ENCODE measurements at places on chromosomes 4 and X.

DNA sequence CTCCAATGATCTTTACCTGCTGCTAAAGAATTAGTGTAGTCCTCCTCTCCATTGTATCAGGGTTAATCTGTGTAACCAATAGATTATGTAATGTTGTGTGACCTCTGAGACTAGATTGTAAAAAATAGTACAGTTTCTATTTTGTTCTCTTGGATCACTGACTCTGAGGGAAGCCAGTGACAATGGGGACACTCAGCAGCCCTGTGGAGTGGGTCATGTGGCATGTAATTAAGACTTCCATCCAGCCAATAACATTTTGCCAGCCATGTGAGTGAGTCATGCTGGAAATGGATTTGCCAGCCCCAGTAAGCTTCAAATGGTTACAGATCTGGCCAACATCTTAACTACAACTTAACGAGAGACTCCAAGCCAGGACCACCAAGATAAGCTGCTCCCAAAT, 332.3 kb downstream of the PTTG2 start:
- DNase-seq, result no peak

- no peak for DNase-seq
Observed at GRCh38 chr4:86356425-86357210, 3.2 kb downstream of the MAPK10 start.

GRCh38 chr4:16027626-16028025, 56.2 kb downstream of the PROM1 start:
- no peak for DNase-seq

GRCh38 chrX:1807301-1807731, 192.5 kb downstream of the ASMT start:
- DNase-seq, result no peak

DNA sequence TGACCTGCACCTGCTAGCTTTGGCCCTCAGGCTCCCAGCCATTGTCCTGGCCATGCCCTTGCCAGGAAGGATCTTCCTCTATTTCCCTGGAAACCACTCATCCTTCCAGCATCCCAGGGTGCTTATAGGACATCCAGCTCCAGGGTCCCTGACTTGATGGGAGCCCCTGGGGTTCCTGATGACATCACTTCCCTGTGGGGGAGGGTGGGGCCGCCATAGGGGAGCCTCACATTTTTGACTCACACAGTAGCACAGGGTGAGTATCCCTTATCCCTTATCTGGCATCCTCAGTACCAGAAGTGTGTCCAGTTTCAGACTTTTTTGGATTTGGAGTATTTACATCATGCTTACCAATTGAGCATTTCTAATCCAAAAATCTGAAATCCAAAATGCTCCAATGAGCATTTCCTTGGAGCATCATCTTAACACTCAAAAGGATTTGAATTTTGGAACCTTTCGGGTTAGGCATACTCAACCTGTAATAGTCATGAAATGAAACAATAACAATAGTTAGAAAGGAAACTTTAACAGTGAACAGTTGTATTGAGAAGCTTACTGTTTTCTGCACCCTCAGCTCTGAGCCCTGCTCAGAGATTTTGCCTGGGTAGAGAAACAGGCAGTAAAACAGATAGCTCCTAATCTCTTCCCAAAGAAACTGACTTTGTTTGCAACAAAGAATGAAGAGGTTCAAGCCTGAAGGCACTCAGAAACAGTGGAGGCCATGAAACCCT, 22.1 kb downstream of the TNIP2 start:
- DNase-seq, result no peak

DNA sequence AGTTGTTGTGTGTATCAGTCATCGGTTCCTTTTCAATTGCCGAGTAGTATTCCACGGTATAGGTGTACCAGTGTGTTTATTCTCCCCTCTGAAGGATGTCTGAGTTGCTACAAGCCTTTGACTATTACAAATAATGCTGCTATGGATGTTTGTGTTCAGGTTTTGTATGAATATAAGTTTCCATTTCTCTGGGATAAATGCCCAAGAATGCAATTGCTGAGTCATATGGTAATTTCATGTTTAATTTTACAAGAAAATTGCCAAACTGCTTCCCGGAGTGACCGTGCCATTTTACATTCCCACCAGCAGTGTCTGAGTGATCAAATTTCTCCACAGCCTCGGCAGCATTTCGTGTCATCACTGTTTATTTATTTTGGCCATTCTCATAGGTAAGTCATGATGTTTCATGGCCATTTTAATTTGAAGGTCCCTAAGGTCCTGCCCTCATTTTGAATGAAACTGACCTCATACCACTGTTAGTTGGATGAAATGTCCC, 73.9 kb downstream of the IRF2 start:
- no peak for DNase-seq

DNA sequence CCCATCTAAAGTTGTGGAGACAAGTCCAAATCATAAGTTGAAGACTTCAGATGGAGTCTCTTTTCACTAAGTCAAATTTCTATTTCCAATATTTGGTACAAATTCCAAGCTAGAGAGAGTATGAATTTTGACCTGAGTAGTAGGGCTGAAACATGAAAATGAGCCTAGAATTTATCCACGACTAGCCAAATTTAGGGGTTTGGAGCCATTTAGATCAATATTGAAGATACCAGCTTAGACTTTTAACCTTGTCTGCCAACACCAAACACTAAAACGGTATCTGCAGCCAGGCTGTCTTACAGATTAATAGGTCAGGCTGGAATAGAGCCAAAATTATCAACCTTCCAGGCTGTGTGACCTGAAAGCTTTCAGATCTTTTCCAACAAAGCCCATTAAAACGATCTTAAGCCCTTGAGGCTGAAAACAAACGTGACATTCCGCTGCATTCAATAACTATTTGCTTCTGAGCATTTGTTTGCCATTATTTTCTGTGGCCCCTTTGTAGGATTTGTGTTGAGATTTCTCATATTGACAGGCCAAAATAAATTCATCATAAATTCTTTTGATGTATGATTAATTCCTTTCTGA, 268.7 kb upstream of the DKK2 start:
- DNase-seq, result no peak

- DNase-seq, result no peak
Observed at GRCh38 chr4:136342666-136343065, 1189.6 kb downstream of the PCDH18 start.

DNA sequence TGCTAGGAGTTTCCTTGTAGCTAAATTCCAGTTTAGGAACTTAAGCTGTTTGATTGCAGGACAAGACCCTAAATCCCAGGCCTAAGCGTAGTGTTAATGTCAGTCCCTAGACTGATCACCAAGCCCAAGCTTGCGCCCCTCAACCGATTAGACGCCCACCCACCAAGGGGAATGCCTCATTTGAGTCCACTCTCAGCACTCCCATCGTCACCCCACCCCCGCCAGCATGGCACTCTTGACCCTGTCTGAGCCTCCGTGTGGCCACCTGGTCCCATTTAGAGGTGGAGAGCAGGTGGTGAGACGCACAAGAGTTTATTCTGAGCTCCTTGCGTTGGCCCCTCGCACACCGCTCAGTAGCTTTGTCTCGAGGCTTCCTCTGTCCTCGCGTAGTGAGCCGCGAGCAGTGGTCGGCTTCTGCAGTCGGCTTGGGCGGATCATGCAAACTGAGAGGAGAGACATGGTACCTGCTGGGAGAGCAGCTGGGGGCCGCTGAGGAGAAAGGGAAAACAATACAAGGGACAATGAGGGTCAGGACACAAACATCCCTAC, 48.5 kb upstream of the ZNF157 start:
- no peak for DNase-seq

DNA sequence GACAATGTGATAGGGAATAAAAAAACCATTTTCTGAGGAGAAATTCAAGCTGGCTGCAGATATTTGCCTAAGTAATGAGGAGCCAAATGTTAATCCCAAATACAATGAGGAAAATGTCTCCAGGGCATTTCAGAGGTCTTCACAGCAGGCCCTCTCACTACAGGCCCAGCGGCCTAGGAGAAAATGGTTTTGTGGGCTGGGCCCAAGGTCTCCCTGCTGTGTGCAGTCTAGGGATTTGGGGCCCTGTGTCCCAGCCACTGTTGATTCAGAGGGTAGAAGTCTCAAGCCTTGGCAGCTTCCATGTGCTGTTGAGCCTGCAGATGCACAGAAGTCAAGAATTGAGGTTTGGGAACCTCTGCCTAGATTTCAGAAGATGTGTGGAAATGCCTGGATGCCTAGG, 778.7 kb downstream of the CENPC start:
- no peak for DNase-seq

DNA sequence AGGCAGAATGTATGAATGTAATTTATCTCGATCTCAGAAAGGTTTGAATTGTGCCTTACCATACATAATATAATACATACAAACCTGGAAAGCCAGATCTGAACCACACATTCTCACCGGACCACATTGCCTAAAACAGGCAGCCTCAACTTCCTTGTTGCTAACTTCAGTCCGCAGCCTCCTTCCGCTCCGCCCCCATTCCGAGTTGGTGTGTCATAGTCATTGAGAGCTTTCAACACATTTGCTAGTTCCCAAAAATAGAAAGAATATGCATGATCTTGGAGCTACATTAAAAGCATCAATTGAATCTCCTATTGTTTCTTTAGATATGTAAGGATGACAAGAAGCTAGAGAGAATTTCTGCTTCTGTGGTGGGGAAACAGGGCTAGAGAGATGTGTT, 127.2 kb downstream of the ARHGEF9 start:
- no peak for DNase-seq

- no peak for DNase-seq
Observed at GRCh38 chr4:176800891-176801534, 8.3 kb upstream of the VEGFC start.

- DNase-seq, result no peak
Observed at GRCh38 chrX:5807181-5807580, 421.5 kb downstream of the NLGN4X start.

DNA sequence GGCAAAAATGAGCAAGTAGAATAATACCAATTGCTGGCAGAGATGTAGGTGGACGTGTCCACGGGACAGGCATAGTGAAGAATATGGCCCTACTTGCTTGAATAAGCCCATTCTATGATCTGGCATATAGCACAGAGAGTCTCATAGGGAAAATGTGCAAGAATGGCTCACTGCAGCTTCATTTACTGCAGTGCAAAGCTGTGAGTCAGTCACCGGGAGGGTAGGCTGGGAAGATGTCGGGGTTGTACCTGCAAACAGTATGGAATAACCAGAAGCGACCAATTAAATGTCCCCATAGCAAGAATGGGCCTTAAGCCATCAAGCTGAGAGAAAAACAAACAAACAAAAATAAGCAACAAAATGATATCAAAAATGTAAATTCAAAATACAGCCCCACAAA, 74.3 kb downstream of the DHX15 start:
- no peak for DNase-seq

DNA sequence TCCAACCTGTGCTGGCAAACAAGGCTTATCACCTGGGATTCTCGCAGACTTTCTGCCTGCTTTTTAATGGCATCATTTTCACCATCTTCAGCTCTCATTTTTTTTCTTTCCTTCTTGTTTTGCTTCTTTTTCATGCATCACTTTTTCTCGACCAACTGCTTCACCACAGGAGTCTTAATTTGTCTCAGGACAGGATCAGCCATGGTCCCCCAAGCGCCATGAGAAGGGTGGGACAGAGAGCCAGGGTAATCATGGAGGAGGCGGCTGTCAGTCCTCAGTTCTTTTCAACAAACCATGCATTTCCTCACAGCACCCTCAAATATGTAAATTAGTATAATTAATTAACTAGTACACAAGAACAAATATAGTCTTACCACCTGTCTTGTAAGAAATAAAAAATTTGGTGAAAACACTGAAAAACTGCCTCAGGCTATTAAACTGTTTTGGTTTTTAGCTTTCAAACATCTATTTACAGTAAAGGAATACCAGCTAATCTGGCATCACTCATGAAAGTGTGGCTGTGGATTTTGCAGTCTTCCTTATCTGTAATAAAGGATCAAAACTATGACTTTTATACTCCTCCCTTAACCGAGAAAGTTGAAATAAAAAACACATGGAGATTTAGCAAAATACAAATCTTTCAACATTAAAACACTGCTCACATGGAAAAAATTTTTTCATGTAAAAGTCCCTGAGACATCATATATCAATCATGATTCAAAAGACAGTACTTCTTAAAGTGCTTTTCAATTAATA, 19.1 kb downstream of the EIF4E start:
- DNase-seq, result no peak

DNA sequence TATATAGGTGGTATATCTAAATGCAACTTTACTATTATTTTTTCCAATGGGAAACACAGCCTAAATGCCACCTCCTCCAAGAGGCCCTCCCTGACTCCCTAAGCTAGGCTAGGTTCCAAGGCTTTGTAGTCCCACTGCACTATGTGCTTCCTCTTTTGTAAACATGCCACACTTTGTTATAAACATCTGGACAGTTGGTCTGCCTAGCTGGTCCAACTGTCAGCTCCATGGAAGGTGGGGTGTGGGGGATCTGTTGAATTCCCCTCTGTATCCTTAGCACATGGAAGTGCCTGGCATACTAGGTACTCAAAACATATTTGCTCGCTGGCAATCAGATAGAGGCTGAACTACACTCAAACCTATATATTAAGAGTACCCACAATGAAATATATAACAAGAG, 63.4 kb downstream of the SLC9A7 start:
- no peak for DNase-seq

- DNase-seq, result no peak
Observed at GRCh38 chr4:8906668-8906970, 35.0 kb upstream of the HMX1 start.

DNA sequence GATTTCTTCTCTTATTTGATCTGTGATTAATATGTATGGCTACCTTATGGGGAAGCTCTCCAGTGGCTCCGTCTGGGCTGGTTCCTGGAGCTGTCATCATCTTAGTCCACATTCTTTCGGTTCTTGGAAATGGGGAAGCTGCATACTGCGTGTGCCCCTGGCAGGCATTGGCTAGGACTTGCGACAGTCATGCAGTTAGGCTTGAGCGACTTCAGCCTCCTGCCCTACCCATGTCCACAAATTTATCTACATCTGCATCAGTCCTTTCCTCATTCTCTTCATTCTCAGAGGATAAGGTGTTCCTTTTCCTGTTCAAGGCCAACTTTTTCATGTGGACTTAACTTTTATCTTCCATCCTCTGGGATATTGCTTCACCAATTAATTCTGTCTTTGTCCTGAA, 214.2 kb downstream of the RELL1 start:
- DNase-seq, result no peak

GRCh38 chr4:152357206-152357605, 178.7 kb downstream of the FBXW7 start:
- no peak for DNase-seq

- DNase-seq, result no peak
Observed at GRCh38 chr4:14958436-14958835, 43.8 kb upstream of the CPEB2 start.

- no peak for DNase-seq
Observed at GRCh38 chr4:54215379-54216077, 13.6 kb upstream of the PDGFRA start.

- no peak for DNase-seq
Observed at GRCh38 chrX:66035667-66036066, 4.2 kb downstream of the VSIG4 start.

- no peak for DNase-seq
Observed at GRCh38 chr4:188002323-188002722, 6.8 kb downstream of the ZFP42 start.

DNA sequence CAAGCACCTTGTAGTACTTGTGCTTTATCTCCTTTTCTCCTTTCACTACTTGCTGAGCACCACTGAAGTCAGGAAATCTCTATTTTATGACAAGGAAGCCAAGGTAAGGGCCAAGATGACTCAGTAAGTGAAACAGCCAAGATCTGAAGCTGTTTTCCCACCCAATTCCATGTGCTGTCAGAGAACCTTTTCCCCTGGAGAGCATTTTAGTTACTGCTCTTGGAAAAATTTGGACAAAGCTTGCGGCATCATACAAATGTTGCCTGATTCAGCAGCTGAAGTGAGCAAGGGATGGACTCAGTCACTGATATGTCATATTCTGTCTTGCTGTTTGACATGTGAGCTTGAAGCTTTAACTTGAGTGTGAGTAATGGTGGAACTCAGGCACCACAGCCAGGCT, 391.4 kb downstream of the RAB28 start:
- no peak for DNase-seq

Data from NCI-H1436 treated with DMSO at 0.1 percent for 48 hours (cell line).